Epithelial cell of proximal tubule (primary cell): ENCODE measurements at places on chromosomes 13 and 19. TPM values are rescaled to one million over a fixed set of nuclear protein-coding genes. Genes with fewer than 3 reads are reported as not detected.

The PRDX2 gene
- total RNA-seq = 463 and 571 TPM in 2 replicates

The KBTBD6 gene
- total RNA-seq = 5.6 and 8.3 TPM in 2 replicates

The RFPL4A gene
- not detected in 2 replicates for total RNA-seq

The LRRC63 gene
- not detected in 2 replicates for total RNA-seq

The ZNF776 gene
- 8.6 and 9.0 TPM in 2 replicates for total RNA-seq

The STOML3 gene
- not detected in 2 replicates for total RNA-seq

The PSG11 gene
- not detected in 2 replicates for total RNA-seq

The CGB5 gene
- total RNA-seq = not detected in 2 replicates
